SK-N-SH (cell line): ENCODE measurements at places on chromosomes 5 and 9. TPM values are rescaled to one million over a fixed set of nuclear protein-coding genes. Genes with fewer than 3 reads are reported as not detected.

Gene C5orf46
- polyA plus RNA-seq = 4.1 and 7.1 TPM in 2 replicates

Gene PCDHGA7
- 3.4 and 7.8 TPM in 2 replicates for polyA plus RNA-seq

Gene TRIM36
- polyA plus RNA-seq = 0.16 and 0.42 TPM in 2 replicates

Gene INSL4
- not detected in 2 replicates for polyA plus RNA-seq

Gene GBA2
- 71.5 and 98.2 TPM in 2 replicates for polyA plus RNA-seq

Gene DCANP1
- not detected in 2 replicates for polyA plus RNA-seq

Gene PCDHB7
- polyA plus RNA-seq = 1.5 and 1.7 TPM in 2 replicates

Gene SARDH
- 2.9 and 5.9 TPM in 2 replicates for polyA plus RNA-seq

Gene FBXL7
- polyA plus RNA-seq = 6.3 and 7.0 TPM in 2 replicates

Gene RAB3C
- 0.03 and 0.49 TPM in 2 replicates for polyA plus RNA-seq

Gene CYSRT1
- 2.1 and 2.2 TPM in 2 replicates for polyA plus RNA-seq
